Anterior cingulate cortex (tissue), 58 donors: ENCODE measurements at places on chromosomes 1 and 21.

DNA sequence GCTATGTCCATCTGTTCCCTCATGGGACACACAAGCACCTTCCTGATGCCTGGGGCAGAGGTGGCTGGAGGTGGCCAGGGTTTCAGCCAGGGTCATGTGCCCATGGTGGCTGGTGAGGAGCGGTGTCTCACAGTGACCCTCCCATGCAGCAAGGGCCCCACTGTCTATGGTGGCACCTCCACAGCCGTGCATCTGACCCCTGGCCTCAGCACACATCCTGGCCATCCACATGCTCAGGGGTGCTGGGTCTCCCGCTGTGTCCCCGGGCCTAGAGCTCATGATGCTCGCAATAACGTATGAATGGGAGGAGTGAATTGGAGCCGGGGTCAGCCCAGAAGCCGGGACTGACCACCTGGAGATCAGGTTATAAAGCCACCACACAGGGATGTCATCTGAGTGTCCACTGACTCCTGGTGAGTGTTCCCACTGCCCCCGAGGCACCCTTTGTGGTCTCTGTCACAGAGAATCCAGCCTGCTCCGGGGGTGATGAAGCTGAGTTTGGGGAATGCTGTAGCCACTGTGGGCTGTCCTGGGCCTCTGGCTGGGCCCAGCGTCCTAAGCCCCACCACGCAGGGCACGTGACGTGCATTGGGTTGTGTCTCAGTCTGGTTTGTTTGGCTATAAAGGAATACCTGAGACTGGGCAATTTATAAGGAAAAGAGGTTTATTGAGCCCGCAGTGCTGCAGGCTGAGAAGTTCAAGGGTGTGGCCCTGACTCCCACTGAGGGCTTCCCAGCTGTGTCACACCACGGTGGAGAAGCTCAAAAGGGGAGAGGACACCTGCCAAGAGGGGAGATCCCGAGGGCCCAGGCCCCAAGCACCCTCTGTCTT, 51.7 kb downstream of the SIK1 start:
- DNase-seq = no peak

- no peak for DNase-seq
Observed at GRCh38 chr1:241012708-241013340, 344.2 kb downstream of the RGS7 start.

GRCh38 chr1:8094481-8095241, 68.6 kb upstream of the ERRFI1 start:
- no peak for DNase-seq

DNA sequence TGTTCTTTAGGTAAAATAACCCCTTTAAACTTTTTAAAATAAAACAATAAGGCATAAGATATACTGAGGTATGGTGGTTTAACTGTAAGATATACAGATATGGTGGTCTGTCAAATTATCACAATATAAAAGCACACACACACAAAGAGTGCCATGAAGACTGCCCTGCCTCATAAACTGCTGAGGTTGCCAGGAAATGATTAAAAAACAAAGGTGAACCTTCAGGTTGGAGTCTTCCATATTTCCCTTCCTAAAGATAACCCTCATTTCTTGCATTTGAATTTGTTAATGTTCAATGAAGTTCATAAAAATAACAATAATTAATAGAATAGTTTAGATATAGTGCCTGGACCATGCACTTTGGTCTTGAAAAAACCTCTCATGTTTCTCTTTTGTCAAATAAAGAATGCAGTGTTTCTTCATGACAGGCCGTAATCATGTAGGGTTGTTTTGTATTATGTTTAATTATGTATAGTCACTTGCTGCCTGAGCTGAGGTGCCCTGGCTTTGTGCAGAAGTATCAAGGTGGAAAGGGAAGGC, 123.6 kb upstream of the B3GALT2 start:
- no peak for DNase-seq

DNA sequence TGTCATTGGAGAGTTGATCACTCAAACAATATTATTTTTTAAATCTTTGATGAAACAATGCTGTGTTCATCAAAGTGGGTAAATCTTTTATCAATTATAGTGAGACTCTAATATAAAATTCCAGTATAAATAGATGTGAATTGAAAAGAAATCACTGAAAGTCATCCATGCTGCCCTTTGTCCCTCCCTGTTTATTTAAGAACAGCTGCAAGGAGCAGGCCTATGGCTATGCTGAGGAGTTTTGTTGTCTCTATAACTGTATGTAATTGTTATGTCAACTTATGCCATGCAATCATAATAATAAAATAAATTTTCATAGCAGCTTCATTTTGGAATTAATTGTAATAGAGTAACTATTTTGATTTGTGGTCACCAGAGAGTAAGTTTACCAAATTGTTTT, 1272.4 kb upstream of the ADGRL4 start:
- DNase-seq = no peak

DNA sequence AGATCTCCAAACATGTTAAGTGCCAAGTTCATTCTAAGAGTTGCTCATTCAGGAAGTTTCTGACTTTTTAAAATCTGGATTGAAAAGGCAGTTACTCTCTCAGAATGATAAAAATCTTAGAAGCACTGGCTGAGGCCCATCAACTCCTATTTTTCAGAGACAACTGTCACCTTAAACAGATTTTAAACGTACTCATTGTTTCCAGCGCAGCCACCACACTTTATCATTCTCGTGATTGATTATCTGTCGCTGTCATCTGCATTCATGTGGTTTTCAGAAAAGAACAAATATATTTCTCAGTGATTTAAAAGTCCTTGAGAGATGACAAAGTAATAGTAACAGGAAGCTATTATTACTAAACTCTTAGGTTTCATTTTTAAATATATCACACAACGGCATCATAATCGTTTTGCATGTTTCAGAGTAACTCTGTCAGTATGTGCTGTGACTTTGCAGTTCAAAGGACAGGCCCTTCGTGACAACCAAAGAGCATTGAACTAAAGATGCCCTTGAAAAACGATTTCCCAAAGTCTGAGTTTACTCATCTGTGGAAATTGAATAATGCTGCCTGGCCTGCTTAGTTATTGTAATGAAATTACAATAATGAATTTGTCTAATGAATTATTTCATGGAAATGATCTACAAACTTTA, 14.9 kb upstream of the KCNK1 start:
- DNase-seq = no peak

DNA sequence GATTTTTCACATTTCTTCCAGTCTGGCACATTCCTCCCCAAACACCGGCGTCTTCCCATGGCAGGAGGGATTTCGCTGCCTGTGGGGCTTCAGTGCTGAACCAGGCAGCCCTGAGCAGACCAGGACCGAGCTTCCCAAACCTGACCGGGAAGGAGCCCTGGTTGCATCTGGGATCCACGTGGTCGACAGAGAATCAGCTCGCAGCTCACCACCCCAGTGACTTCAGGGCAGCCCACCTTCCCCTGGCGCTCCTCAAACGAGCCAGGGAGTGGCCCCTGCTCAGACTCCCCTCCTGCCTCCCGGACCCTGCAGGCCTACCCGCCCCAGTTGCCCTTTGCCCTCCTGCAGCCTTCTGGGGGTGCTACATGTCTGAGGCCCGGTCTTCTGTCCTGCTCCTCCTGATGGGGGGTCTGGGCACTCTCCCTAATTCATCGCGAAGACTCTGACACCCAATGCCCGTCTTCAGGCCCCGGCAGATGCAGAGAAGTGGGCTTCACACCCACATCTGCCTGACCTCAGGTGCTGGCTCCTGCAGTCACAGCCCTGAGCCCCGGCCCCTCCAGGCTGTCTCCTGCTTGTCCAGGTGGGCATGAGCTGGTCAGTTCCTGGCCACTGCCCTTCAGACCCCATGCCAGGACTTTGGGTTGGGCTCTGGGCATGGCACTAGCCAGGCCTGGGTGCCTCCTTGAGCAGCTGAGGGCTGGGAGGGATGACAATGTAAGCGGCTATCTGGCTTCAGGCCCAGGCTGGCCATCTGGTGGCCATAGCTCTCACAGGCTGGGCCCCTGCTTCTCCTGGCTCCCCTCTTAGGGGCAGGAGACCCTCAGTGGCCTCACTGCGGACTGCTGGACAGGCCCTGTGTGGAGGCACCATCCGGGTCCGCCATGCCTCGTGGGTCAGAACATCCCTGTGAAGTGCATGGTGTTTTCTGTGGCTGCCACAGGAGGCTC, 26.1 kb upstream of the PRSS38 start:
- no peak for DNase-seq
